ENCODE measurements at places on chromosomes 6 and 20.

DNA sequence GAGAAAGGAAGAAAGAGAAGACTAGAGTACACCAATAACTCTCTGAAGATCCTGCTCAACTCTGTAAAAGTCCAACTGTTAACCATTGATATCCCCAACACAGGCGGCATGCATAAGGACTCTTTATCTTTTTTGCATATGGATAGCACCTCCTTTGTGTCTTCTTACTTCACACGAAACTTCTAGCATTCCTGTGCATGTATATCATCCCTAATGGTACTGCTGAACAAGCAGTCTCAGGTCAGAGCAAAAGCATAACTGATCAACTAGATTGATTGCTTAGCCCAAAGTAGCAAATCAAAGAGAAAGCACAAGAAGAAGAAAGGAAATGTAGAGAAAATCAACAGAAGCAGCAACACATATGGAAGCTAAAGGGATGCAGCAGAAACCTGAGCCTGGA, 234.4 kb downstream of the SYNE1 start:
- DNase-seq = no peak

- no peak for DNase-seq
Measured at GRCh38 chr6:45702849-45703739, 312.6 kb downstream of the CLIC5 start.

DNA sequence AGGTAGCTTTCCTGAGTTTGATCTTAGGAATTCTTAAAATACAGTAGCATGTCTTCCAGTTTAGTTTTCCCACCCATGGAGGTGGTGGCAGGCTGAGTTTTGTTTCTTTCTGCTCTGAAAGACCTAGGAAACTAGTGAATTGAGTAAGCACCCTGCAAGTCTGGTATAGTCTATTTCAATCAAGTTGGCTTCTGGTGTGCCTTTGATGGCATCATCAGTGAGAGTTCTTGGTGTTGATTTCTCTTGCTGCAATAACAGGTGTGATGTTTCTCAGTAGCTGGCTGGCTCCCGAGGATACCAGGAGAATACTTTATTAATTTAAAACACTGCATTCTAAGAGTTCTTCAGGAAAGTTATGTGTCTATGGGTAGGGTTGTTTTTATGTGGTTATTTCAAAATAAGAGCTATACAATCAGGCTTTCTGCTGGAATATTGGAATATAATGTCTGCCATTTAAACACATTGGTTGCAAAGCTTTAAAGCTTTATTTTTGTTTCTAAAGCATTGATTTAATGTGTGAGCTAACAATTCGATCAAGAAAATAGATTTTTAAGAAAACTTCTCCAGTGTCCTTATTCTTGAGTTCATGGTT, 19.0 kb downstream of the VAPB start:
- DNase-seq = no peak

GRCh38 chr6:169724494-169725124, at the start of gene PHF10:
Gene PHF10, minus strand, starts transcription at chr6:169724500. Its CDS starts 569 bp downstream, at chr6:169723931.
- no peak for DNase-seq

GRCh38 chr6:36200154-36200891, 3.8 kb downstream of the BRPF3 start:
- DNase-seq = no peak

GRCh38 chr6:136784271-136784664, 8.0 kb downstream of the MAP3K5 start:
- DNase-seq = no peak

- no peak for DNase-seq
Measured at GRCh38 chr6:44367681-44368080, 19.8 kb upstream of the CDC5L start.

DNA sequence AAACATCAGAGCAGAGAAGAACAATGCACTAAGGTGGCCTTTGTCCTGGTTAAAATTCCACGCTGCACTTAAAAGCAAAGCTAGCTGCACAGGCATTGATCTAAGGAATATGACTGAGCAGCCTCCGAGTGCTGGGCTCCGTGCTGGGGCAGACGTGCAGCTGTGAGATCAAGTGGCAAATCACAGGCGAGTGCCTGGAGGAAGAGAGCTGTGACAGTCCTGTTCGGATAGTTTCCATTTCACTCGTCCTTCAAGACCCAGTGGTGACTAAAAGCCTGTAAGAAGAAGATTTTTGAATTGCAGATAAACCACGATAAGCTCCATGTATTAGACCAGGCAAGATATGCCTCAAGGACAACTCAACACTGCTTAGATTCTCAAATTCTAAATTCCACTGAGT, 247.9 kb downstream of the ANKRD60 start:
- DNase-seq = no peak

GRCh38 chr20:6783752-6784151, 16.3 kb downstream of the BMP2 start:
- DNase-seq = no peak

DNA sequence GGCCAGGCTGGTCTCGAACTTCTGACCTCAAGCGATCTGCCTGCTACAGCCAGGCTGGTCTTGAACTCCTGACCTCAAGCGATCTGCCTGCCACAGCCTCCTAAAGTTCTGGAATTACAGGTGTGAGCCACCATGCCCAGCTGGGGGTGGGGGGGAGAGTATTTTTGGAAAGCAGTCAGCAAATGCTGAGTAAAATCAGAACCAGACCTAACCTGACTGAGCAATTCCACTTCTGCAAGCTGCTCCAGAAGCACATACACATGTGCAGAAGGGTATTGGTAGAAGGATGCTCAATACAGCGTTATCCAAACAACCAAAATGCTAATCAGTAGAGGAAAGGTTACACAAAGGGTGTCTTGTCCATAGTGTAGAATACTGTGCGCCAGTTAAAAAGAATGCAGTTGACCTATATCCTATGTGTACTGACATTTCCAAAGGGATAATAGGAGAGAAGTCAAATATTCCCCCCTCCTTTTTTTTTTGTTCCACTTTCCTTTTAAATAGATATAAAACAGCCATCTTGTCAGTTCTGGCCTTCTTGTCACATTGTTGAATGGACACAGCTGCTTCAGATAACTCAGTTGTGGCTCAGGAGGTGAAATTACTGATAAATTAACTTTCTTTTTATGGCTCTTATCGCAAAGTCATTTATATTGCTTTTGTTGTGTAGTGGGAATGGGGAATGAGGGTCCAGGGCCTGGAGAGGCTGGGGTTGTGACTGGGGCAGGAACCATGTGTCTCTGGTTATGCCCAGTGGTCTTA, 74.6 kb downstream of the DTD1 start:
- no peak for DNase-seq

- no peak for DNase-seq
Measured at GRCh38 chr6:1244941-1245340, 67.0 kb upstream of the FOXQ1 start.

- no peak for DNase-seq
Measured at GRCh38 chr6:106098383-106099234, 12.5 kb downstream of the PRDM1 start.

DNA sequence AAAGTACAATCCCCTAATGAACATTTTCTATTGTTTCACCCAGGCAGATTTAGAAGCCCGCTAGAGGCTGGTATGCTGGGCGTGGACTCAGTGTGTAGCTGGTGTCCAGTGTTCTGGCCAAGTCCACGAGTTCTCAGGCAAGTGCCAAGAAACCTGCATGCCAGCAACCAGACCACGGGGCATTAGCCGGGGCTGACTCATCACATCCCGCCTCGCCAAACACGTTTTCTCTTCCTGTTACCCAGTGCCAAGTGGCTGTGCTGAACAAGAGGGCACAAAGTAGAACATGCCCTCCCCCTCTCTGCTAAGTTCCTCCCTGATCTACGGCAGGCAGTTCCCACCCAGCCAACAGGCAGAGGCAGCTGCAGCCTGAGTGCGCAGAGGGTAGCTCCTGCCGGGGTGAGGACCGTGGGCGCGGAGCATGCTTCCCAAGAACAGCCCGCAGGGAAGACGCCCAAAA, 29.6 kb downstream of the RAMACL start:
- DNase-seq = peak; percentile 87

DNA sequence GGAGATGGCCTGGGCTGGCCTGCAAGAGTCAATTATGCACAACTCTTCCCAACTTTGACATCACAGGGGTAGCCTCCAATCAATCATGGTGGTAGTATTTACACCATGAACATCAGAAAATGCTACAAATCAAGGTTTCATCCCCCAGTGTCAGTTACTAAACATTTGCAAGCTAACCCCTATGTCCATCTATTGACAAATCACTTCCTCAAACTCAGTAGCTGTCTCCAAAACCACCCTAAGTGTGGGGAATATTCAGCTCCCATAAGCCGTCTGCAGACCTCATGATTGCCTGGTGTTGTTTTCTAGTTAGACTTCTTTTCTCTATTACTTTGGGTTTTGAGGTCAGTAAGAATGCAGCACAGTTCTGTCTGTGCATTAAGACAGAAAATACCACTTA, 200.8 kb upstream of the RIN2 start:
- no peak for DNase-seq

GRCh38 chr6:5776706-5777390, 229.9 kb downstream of the NRN1 start:
- no peak for DNase-seq

- no peak for DNase-seq
Measured at GRCh38 chr20:3820901-3821727, 767 bp downstream of the AP5S1 start.

DNA sequence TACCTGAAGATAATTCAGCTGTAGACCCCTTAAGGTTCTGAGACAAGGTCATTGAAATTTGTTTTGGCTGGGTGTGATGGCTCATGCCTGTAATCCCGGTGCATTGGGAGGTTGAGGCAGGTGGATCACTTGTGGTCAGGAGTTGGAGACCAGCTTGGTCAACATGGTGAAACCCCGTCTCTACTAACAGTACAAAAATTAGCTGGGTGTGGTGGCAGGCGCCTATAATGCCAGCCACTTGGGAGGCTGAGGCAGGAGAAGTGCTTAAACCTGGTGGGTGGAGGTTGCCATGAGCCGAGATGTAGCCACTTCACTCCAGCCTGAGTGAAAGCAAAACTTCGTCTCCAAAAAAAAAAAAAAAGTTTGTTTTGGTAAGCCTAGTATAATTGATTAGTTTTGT, 11.0 kb downstream of the SRSF3 start:
- no peak for DNase-seq

DNA sequence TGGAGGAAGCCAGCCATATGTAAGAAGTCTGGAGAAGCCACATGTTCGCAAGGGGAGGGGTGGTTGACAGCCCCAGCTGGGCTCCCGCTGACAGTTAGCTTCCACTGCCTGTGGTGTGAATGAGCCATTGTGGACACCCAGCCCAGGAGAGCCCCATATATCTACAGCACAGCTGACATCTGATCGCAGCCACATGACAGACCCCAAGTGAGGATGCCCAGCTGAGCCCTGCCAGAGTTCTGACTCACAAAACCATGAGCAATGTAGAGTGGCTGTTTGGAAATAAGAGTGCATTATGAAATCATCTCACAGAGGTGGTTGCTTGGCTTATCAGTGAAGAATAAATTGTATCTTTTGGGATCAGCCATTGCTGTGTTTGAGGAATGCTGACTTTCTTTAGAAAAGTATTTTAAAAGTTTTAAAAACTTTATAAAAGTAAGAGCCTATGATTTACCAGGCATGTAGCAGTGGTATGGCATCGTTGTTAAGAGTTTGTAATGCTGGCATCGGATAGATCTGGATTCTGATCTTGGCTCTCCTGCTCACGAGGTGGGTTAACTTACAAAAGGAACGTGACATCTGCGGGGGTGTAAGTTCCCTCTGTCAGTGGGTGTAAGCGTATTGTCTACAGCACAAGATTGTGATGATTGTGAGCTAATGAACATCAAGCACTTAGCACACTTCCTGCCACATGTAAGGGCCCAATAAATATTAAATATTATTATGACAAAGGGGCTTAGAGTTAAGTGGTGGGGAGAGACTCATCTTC, 24.1 kb downstream of the CFAP61 start:
- DNase-seq = peak; percentile 90

GRCh38 chr6:143288923-143289322, 161.6 kb downstream of the ADAT2 start:
- DNase-seq = no peak

DNA sequence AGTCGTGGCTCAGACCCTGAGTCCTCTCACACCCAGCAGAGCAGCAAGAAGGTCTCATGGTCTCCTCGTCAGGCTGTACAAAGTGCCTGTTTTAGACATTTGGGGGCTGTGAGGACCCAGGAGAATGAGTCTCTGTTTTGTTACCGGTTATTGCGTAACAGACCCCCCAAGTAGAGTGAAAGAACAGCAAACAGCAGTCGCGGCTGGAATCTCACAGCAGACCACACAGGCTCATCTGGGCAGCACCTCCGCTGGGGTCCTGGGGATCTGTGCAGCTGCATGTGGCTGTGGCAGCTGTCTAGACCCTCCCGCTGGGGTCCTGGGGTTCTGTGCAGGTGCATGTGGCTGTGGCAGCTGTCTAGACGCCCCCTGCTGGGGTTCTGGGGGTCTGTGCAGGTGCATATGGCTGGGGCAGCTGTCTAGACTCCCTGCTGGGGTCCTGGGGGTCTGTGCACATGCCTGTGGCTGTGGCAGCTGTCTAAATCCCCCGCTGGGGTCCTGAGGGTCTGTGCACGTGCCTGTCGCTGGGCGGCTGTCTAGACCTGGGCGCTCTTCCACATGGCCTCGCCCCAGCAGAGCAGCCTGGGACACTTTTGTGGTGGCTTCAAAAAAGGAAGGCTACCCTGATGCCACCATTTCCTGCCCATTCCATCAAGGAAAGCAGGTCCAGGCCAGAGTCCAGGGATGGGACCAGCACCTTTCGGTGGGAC, 24.7 kb downstream of the ENTPD6 start:
- no peak for DNase-seq

- DNase-seq = no peak
Measured at GRCh38 chr6:3607599-3607998, 143.9 kb downstream of the PXDC1 start.

GRCh38 chr6:34986845-34987246, 97.8 kb downstream of the ANKS1A start:
- peak; percentile 74 for DNase-seq

- no peak for DNase-seq
Measured at GRCh38 chr20:22584522-22584921, at the start of gene FOXA2. Gene FOXA2, minus strand, starts transcription at chr20:22584572. Its CDS starts 294 bp downstream, at chr20:22584278.

Measured in nucleus accumbens (tissue), 56 donors.